ENCODE measurements at places on chromosomes 1 and 21. TPM values are rescaled to one million over a fixed set of nuclear protein-coding genes. Genes with fewer than 3 reads are reported as not detected.

Gene C1QB
- total RNA-seq: 130 TPM

Gene C1orf141
- total RNA-seq: not detected

Gene LGR6
- total RNA-seq: 3.9 TPM

Gene ANKRD34A
- total RNA-seq: 0.59 TPM

Gene CACHD1
- 4.2 TPM for total RNA-seq

Gene BRDT
- not detected for total RNA-seq

Gene SYT14
- total RNA-seq: not detected

Gene SLC30A10
- 0.32 TPM for total RNA-seq

Gene SPATA21
- total RNA-seq: not detected

Gene PCSK9
- not detected for total RNA-seq

Gene HS2ST1
- 10.7 TPM for total RNA-seq

Gene NTMT2
- total RNA-seq: 4.1 TPM

Gene TMEM61
- 0.27 TPM for total RNA-seq

Gene SPRR5
- total RNA-seq: not detected

Gene WLS
- total RNA-seq: 93.2 TPM

Gene CYP4A22
- 0.16 TPM for total RNA-seq

Gene CLDN14
- total RNA-seq: not detected

Gene OR2L5
- not detected for total RNA-seq

Gene PDC
- not detected for total RNA-seq

Gene PERM1
- 170 TPM for total RNA-seq

Gene OR10J1
- not detected for total RNA-seq

Gene TCP10L
- total RNA-seq: 2.4 TPM

Gene MMEL1
- total RNA-seq: 0.48 TPM

Gene SAMSN1
- total RNA-seq: 1.3 TPM

Gene SMIM11
- 6.1 TPM for total RNA-seq

Gene PIGR
- total RNA-seq: 0.13 TPM

Gene RGS8
- not detected for total RNA-seq

Gene PIP5K1A
- 33.5 TPM for total RNA-seq

Gene TTC22
- total RNA-seq: not detected

Gene TRNAU1AP
- total RNA-seq: 11.7 TPM

Gene TCHHL1
- total RNA-seq: not detected

Gene PSRC1
- total RNA-seq: 0.73 TPM

Gene PKLR
- not detected for total RNA-seq

Gene FBXO28
- 18.6 TPM for total RNA-seq

Gene ARHGEF16
- 0.89 TPM for total RNA-seq

Gene NUDT4B
- total RNA-seq: 0.38 TPM

Gene CFAP45
- 1.2 TPM for total RNA-seq

Gene HSD3B1
- total RNA-seq: not detected

Gene KCNJ9
- total RNA-seq: not detected

Gene TINAGL1
- total RNA-seq: 268 TPM

Gene SLC1A7
- 0.08 TPM for total RNA-seq

Gene PEF1
- 31.1 TPM for total RNA-seq

Gene MAP3K7CL
- 1.1 TPM for total RNA-seq

Gene UBIAD1
- 10.1 TPM for total RNA-seq

Gene GJA9
- total RNA-seq: not detected

Gene PRELP
- 22.9 TPM for total RNA-seq
